ENCODE measurements at places on chromosomes 5 and 9. TPM values are rescaled to one million over a fixed set of nuclear protein-coding genes. Genes with fewer than 3 reads are reported as not detected.

FOXI1 gene
- 48.5 TPM for polyA plus RNA-seq

MLANA gene
- not detected for polyA plus RNA-seq

TIMD4 gene
- 2.3 TPM for polyA plus RNA-seq

PTPN3 gene
- polyA plus RNA-seq = 33.7 TPM

ENTREP1 gene
- polyA plus RNA-seq = 7.5 TPM

SEMA6A gene
- 4.0 TPM for polyA plus RNA-seq

HK3 gene
- 2.0 TPM for polyA plus RNA-seq

CCL19 gene
- 11.4 TPM for polyA plus RNA-seq

GPR150 gene
- 0.19 TPM for polyA plus RNA-seq

AK6 gene
- polyA plus RNA-seq = 73.7 TPM

ZNF354C gene
- polyA plus RNA-seq = 1.3 TPM

C5orf58 gene
- not detected for polyA plus RNA-seq

TMEM232 gene
- 4.8 TPM for polyA plus RNA-seq

CCDC180 gene
- polyA plus RNA-seq = 3.8 TPM

OTP gene
- polyA plus RNA-seq = not detected

SLC1A1 gene
- polyA plus RNA-seq = 19.6 TPM

CBY3 gene
- polyA plus RNA-seq = not detected

PLAC8L1 gene
- polyA plus RNA-seq = not detected

PCDHGA7 gene
- polyA plus RNA-seq = 0.49 TPM

PRUNE2 gene
- 12.6 TPM for polyA plus RNA-seq

TMEM252 gene
- 3.4 TPM for polyA plus RNA-seq

PCDHB15 gene
- 1.8 TPM for polyA plus RNA-seq

ATOX1 gene
- polyA plus RNA-seq = 611 TPM

SH2D3C gene
- 13.7 TPM for polyA plus RNA-seq

DAPK1 gene
- polyA plus RNA-seq = 15.5 TPM

LECT2 gene
- not detected for polyA plus RNA-seq

CSF2 gene
- polyA plus RNA-seq = not detected

ATG10 gene
- 8.6 TPM for polyA plus RNA-seq

OR2Y1 gene
- polyA plus RNA-seq = not detected

All from kidney (tissue), 22 donors.